CD4-positive, alpha-beta T cell treated with Interleukin-12 subunit alpha and Interleukin-12 subunit beta, for 1 hour (primary cell): ENCODE measurements at places on chromosomes 5 and 9.
A peak's percentile ranks its signal among the peaks of the same experiment; 100 is the strongest.

DNA sequence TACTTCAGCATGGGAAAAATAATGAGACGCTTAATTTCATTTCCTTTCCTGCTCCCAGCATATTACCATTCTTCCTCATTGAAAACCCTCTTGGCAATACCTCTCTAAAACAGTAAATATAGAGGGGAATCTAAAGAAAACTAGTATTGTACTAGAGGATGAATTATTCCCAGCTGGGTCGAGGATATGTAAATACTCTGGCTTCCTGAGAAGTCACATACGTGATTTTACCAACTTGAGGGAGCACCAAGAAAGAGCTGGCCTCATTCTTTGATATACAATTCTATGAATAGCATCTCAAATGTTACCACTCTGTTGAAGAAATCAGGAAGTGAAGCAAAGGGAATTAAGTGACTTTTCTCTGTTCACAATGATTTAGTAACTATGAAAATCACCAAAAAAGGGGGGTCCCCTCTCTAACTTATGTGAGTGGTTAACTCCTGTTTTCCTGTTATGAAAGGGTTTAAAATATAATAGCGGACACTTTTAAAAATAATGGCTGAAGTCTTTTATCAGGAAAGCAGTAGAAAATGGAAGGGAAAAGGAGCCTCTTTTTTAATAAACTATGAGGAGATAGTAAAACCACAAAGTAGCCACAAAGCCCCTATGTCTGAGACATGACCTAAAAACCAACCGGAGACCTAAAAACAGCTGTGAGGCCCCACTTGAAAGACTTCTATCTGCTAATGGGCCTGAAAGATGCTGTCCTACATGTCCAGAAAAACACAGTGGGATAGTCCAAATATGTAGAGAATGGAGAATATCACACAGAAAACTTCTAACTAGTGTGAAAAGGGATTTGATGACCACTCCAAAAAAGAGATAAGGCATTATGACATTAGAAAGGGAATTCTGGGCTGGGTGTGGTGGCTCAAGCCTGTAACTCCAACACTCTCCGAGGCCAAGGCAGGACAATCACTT lies 42.6 kb downstream of the LPAR1 start:
- no peak for DNase-seq

DNA sequence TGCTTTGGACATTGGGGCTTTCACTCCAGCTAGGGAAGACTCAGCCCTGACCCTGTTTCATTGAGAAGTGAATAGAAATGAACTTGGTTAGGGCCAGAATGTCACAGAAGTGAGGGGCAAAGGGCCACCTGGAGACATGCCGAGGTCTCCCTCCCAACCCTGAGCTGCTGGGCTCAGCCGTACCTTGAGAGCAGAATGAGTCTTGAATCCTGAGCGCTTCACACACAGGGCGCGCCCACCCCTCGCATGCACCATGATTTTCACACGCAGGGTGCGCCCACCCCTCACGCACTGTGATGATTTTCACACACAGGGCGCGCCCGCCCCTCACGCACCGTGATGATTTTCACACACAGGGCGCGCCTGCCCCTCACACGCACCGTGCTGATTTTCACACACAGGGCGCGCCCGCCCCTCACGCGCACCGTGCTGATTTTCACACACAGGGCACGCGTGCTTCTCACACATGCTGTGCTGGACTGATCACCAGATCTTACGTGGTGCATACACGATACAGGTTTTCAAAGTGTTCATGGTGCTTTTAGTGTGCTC lies 99.0 kb downstream of the EHMT1 start:
- no peak for DNase-seq

DNA sequence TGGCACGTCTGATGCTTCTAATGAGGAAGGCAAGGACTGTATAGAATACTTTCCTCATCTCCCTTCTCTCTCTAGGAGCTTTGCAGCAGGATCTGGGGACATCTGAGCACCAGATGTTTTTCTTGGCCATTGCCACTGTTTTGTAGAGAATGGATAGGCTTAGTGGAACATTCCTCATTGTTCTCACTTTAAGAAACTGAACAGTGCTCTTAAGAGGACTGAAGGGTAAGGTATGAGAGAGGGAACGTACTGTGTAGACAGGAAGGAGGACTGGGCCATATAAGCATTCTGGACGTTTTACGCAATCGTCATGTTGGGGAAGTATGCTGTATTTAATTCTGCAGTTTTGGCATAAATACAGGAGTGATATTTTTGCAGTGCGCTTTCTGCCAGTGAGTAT lies 70.6 kb downstream of the SMARCA2 start:
- DNase-seq = no peak

- DNase-seq = no peak
Measured at GRCh38 chr5:42689391-42689790, 67.2 kb upstream of the CCDC152 start.

DNA sequence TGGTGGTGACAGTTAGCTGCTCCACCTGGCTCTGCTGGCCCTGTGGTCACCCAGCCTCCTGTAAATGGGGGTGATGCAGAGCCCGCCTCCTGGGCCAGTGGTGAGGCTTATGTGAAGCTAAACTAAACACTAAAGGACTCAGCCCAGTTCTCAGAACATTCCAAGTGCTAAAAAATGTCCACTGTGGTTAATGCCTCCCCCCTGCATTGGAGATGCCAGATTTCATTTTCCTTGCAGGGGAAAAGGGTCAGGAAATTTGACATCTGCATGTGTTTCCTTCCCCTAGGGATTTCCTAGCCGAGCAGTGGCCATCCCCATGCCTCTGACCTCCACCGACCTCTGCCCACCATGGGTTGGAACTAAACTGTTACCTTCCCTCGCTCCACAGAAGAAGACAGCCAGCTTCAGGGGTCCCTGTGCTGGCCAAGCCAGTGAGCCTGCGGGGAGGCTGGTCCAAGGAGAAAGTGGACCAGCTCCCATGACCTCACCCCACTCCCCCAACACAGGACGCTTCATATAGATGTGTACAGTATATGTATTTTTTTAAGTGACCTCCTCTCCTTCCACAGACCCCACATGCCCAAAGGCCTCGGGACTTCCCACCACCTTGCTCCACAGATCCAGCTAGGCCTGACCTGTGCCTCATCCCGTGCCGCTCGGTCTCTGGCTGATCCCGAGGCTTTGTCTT lies 13.0 kb downstream of the CD74 start:
- peak; percentile 48 for DNase-seq
